Esophagus (tissue), 2 donors: ENCODE measurements at places on chromosomes 7 and 10. TPM values are rescaled to one million over a fixed set of nuclear protein-coding genes. Genes with fewer than 3 reads are reported as not detected.

Gene FGFR2
- 15.4 TPM for polyA plus RNA-seq

Gene KNDC1
- 0.39 TPM for polyA plus RNA-seq

Gene RTKN2
- 7.3 TPM for polyA plus RNA-seq

Gene PON3
- polyA plus RNA-seq, result 0.71 TPM

Gene POLR2J3
- 71.0 TPM for polyA plus RNA-seq

Gene TMEM213
- polyA plus RNA-seq, result not detected

Gene SPDYE5
- 0.02 TPM for polyA plus RNA-seq

Gene MRLN
- not detected for polyA plus RNA-seq

Gene GDF2
- not detected for polyA plus RNA-seq
